A549 treated with Hydrocortisone at 1 μM for 4 hours (cell line): ENCODE measurements at places on chromosomes 2 and 18. TPM values are rescaled to one million over a fixed set of nuclear protein-coding genes. Genes with fewer than 3 reads are reported as not detected.

Gene R3HDM1
- total RNA-seq = 21.8 to 27.0 TPM (median 22.6 TPM) in 5 replicates

Gene C2orf78
- total RNA-seq = not detected in 5 replicates

Gene DPP4
- total RNA-seq = 0.61 to 1.2 TPM (median 0.76 TPM) in 5 replicates

Gene NHEJ1
- 15.3 to 21.1 TPM (median 16.6 TPM) in 5 replicates for total RNA-seq

Gene ZSCAN30
- 0.54 to 0.99 TPM (median 0.86 TPM) in 5 replicates for total RNA-seq

Gene INPP1
- total RNA-seq = 32.7 to 38.1 TPM (median 36.2 TPM) in 5 replicates

Gene MREG
- 4.5 to 4.9 TPM (median 4.7 TPM) in 5 replicates for total RNA-seq

Gene KIF3C
- total RNA-seq = 38.0 to 47.5 TPM (median 44.1 TPM) in 5 replicates

Gene NFATC1
- total RNA-seq = 5.2 to 6.2 TPM (median 5.7 TPM) in 5 replicates

Gene ARMC9
- total RNA-seq = 12.9 to 16.8 TPM (median 14.9 TPM) in 5 replicates

Gene MAP4K3
- 15.4 to 26.2 TPM (median 18.6 TPM) in 5 replicates for total RNA-seq

Gene BMP10
- not detected in 5 replicates for total RNA-seq

Gene POTEI
- 0.01 TPM in 1 of 5 replicates, not detected in the others for total RNA-seq

Gene RNPEPL1
- total RNA-seq = 45.7 to 65.6 TPM (median 63.6 TPM) in 5 replicates

Gene KCNF1
- 21.4 to 40.2 TPM (median 30.3 TPM) in 5 replicates for total RNA-seq

Gene SF3B1
- 123 to 138 TPM (median 127 TPM) in 5 replicates for total RNA-seq

Gene PLGLB2
- total RNA-seq = 0.13 to 0.32 TPM (median 0.16 TPM) in 5 replicates

Gene TFPI
- total RNA-seq = 39.7 to 63.5 TPM (median 50.6 TPM) in 5 replicates

Gene GMPPA
- 36.9 to 40.3 TPM (median 37.8 TPM) in 5 replicates for total RNA-seq

Gene TUBB8B
- not detected in 5 replicates for total RNA-seq

Gene TLX2
- 0.08 to 0.35 TPM (median 0.27 TPM) in 5 replicates for total RNA-seq

Gene TMEM163
- total RNA-seq = 0.06 to 0.22 TPM (median 0.16 TPM) in 5 replicates

Gene BCL2
- total RNA-seq = 0.45 to 0.59 TPM (median 0.55 TPM) in 5 replicates

Gene MC2R
- not detected in 5 replicates for total RNA-seq

Gene PREB
- total RNA-seq = 50.1 to 64.2 TPM (median 56.2 TPM) in 5 replicates

Gene FBXO36
- 0.87 to 1.7 TPM (median 1.4 TPM) in 5 replicates for total RNA-seq

Gene CNTNAP5
- total RNA-seq = not detected in 5 replicates

Gene GALNT14
- total RNA-seq = 43.9 to 46.3 TPM (median 45.4 TPM) in 5 replicates

Gene CCDC141
- 0.01 TPM in 1 of 5 replicates, not detected in the others for total RNA-seq

Gene PROKR1
- not detected in 5 replicates for total RNA-seq

Gene DYNC1I2
- total RNA-seq = 61.6 to 90.6 TPM (median 72.0 TPM) in 5 replicates

Gene TRAK2
- total RNA-seq = 11.2 to 18.0 TPM (median 14.2 TPM) in 5 replicates

Gene ARHGAP28
- 0.07 to 0.18 TPM (median 0.13 TPM) in 4 of 5 replicates, not detected in the other for total RNA-seq

Gene CRYGC
- total RNA-seq = not detected in 5 replicates

Gene GKN1
- 0.37 to 0.94 TPM (median 0.48 TPM) in 5 replicates for total RNA-seq

Gene THADA
- total RNA-seq = 19.5 to 23.3 TPM (median 21.9 TPM) in 5 replicates

Gene ALPI
- total RNA-seq = 0.05 TPM in 2 of 5 replicates, not detected in the others

Gene FRZB
- 0.03 to 0.10 TPM (median 0.08 TPM) in 5 replicates for total RNA-seq

Gene PCARE
- not detected in 5 replicates for total RNA-seq

Gene DCDC2C
- 0.21 to 0.56 TPM (median 0.40 TPM) in 4 of 5 replicates, not detected in the other for total RNA-seq

Gene ALK
- total RNA-seq = 0.02 TPM in 1 of 5 replicates, not detected in the others

Gene OTX1
- 3.1 to 4.0 TPM (median 3.6 TPM) in 5 replicates for total RNA-seq

Gene RAD51AP2
- total RNA-seq = not detected in 5 replicates

Gene CDH7
- not detected in 5 replicates for total RNA-seq
